ENCODE measurements at places on chromosomes 1 and 21.
A peak's percentile ranks its signal among the peaks of the same experiment; 100 is the strongest.

- no peak for DNase-seq
Observed at GRCh38 chr1:179034720-179035119, 9.0 kb downstream of the FAM20B start.

- DNase-seq = no peak
Observed at GRCh38 chr1:29804181-29804899, 568.0 kb downstream of the PTPRU start.

DNA sequence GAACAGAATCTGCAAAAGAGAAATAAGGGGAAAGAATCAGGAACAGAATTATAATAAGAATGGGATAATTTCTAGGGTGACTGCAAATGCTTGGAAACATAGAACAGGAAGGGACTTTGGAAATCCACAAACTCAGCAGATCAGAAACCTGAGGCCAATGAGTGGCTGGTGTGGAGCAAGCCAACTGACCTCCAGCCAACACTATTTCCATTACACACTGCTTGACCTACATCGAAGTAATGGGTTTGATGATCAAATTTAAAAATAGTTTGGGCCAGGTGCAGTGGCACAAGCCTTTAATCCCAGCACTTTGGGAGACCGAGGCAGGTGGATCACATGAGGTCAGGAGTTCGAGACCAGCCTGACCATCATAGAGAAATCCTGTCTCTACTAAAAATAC is 284.9 kb downstream of the GRIK1 start:
- no peak for DNase-seq

GRCh38 chr1:214362188-214362882 is 81.4 kb downstream of the SMYD2 start:
- no peak for DNase-seq

DNA sequence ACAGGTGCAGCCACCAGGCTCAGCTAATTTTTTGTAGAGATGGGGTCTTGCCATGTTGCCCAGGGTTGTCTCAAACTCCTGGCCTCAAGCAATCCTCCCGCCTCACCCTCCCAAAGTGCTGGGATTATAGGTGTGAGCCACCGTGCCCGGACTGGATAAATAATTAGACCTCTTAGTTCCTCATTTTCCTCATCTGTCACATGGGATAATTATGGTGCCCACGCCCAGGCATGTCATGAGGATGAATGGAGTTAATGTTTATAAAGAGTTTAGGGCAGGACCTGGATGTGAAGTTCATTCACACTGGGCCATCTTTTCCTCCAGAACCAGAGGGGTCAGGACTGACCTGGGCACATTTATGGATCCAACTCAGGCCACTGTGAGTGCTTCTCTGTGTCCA is 23.7 kb downstream of the PADI3 start:
- no peak for DNase-seq

DNA sequence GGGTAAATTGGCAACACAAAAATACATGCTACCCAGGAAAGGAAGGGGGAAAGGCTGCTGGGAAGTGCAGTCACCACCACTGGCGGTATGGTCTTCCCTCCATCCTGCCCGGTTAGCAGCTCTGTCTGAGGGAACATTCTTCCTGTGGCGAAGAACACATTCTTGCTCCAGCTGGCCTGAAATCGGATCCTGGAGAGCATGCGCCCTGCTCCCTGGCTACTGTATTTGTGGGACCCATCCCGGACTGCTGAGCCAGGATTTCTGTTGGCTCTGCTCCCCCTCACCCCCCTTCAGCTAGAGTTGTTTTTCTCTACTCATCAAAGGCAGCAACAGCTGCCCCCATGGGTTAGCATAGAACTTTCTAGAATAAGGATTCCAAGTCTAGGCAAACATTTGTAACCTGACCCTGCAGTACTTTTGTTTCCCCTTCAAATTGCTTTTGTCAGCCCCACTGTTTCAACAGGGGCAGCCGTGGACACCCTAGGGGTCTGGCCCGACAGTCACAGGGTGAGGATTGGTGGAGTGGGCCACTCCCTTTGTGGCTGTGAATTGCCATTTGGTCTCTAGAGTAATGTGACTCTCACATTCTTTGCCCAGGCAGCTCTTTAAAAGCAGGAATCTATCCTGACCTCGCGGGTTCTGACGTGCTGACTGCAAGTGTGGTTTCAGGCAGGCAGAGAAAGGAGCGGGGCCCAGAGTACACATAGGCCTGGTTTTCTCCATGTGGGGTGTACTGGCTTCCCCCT is 157.7 kb downstream of the TOMM20 start:
- DNase-seq = no peak

DNA sequence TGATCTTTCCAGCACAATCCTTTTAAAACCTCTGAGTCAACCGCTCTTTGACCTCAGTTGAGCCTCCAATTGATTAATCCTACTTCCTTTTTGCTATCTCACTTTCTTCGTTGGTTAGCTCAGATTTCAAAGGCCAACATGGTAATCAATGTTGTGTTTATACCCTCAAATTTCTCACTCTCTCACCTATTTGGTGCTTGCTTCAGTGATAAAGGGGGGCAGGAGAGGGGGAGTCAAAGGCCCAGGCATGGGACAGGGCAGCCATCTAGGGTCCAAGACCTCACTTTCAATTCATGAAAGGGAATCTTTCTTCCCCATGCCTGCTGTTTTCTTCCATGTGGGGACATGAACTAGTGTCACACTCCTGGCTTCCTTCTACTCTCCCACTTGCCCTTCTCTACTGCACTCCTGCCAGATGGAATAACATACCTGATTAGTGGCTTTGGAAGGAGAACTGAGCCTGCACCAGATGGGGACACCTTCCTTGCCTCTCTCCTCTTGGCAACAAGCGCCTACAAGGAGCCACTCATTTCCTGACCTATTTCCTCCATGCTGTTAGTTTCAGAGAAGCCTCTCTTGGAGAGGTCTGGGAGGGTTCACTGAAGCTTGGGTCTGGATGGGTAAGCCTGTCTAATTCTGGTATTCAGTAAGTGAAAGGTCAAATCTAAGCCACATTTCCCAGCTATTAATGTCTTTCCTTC is 73.3 kb upstream of the ARHGAP29 start:
- DNase-seq = no peak

DNA sequence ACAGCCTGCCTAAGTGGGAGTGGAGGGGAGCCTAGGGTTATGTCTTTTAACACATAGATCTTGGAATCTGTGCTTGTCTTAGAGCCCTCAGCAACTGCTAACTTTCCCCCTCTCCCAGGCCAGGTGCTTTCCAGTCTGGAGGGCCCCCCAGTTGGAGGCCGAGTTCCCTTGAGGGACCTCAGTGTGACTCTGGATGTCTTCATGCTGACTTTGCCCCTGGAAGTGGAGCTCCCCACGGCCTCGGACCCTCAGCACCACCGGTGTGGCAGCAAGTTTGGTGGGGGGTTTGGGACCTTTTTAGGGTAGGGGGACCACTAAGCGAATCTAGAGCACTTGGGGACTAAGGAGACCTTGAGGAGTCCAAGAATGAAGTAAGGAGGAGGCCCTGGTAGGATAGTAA is 22.9 kb downstream of the HYI start:
- no peak for DNase-seq

GRCh38 chr1:5720936-5721335 is 271.3 kb downstream of the NPHP4 start:
- DNase-seq = no peak

GRCh38 chr21:28627691-28628090 is 365.0 kb downstream of the LTN1 start:
- no peak for DNase-seq

DNA sequence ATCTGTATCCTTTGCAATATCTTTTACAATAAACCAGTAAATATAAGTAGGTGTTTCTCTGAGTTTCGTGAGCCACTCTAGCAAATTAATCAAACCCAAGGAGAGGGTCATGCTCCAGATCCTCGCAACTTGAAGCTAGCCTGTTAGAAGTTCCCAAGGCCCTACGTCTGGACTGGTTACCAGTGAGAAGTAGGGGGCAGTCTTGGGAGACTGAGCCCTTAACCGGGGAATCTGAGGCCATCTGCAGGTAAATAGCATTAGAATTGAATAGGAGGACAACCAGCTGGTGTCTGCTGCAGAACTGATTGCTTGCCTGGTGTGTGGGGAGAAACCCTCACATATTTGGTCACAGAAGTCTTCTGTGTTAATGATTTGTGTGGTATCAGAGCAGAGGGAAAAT is 190.5 kb downstream of the RYR2 start:
- DNase-seq = no peak

DNA sequence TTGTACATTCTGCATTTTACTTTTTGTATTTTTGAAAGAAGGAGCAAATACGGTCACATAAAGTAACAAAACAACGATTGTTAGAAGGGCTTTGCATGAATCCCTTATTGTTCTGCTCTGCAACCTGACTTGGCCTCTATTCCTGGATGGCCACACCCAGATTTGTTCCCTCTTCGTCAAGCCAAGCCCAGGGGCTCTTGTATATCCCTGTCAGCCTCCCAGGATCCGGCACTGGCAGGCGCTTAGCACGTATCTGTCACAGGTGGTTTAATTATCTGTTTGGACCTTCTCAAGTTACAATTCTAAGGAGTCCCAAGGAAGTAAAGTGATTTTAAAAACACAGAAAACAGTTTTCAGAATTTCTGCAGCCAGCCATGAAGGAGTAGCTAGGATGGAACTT is 28.0 kb downstream of the CRYAA start:
- peak; percentile 3 for DNase-seq

GRCh38 chr1:39272027-39272797 is 67.7 kb downstream of the MACF1 start:
- DNase-seq = no peak

GRCh38 chr1:108190686-108191416 is 9.3 kb downstream of the SLC25A24 start:
- DNase-seq = no peak

- DNase-seq = no peak
Observed at GRCh38 chr1:24325587-24326449, 6.7 kb downstream of the GRHL3 start.

GRCh38 chr1:59580257-59580656 is 234.5 kb upstream of the HOOK1 start:
- no peak for DNase-seq

GRCh38 chr1:3658231-3658615 is 5.9 kb downstream of the TP73 start:
- DNase-seq = no peak

GRCh38 chr1:223727541-223727940 is 15.2 kb downstream of the CAPN2 start:
- no peak for DNase-seq

GRCh38 chr1:29519108-29519787 is 282.9 kb downstream of the PTPRU start:
- peak; percentile 4 for DNase-seq

GRCh38 chr1:204382714-204383083 is 23.0 kb upstream of the PLEKHA6 start:
- no peak for DNase-seq

DNA sequence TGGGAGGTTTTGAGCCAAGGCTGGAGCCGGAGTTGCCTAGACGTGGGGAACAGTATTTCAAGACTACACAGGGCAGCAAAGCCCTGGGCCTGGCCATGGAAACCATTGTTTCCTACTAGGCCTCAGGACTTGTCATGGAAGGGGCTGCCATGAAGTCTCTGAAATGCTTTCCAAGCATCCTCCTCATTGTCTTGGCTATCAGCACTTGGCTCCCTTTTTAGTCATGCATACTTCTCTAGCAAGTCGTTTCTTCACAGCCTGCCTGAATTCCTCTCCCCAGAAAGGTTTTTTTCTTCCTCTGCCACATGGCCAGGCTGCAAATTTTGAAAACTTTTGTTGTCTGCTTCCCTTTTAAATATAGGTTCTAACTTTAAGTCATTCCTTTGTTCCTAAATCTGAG is 406.6 kb upstream of the TMPRSS15 start:
- no peak for DNase-seq

DNA sequence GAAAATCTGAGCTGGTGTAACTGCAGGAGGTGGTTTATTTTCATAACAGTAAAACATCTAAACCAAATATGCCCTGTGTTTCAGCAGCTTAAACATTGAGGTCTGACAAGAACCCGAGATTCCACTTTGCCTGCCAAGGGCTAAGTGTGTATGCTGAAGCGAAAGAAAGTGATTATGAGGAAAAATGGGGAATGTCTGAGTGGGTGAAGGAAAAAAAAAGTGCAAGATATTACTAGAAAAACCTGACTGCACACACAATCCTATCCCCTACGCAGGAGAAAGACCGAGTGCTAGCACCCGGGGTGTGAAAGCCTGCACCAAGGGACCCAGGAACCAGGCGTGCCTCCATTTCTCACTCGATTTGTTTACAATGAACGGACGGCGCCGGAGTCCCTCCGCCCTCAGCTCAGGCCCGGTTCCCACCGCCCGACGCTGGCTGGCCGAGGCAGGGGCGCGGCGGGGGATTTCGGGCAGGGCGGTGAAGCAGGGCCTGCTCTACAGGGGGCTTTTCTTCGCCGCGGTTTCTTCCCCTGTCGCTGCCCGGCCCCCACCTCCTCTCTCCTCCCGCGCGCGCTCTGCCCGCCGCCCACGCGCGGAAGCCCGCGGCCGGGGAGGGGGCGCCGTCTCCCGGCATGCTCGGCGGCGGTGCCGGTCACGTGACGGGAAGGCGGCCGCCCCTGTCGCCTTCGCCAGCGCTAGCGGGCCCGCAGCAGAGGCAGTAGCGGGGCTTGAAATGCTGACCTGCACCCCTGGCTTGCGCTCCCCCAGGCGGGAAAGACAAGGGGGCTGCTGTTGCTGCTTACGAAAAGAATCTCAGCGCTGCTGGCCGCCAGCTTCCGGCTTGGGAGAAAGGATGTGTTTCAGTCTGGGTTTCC is 35.9 kb downstream of the ITPKB start:
- peak; percentile 53 for DNase-seq

GRCh38 chr21:36297938-36298572 is 21.9 kb upstream of the MORC3 start:
- DNase-seq = no peak

DNA sequence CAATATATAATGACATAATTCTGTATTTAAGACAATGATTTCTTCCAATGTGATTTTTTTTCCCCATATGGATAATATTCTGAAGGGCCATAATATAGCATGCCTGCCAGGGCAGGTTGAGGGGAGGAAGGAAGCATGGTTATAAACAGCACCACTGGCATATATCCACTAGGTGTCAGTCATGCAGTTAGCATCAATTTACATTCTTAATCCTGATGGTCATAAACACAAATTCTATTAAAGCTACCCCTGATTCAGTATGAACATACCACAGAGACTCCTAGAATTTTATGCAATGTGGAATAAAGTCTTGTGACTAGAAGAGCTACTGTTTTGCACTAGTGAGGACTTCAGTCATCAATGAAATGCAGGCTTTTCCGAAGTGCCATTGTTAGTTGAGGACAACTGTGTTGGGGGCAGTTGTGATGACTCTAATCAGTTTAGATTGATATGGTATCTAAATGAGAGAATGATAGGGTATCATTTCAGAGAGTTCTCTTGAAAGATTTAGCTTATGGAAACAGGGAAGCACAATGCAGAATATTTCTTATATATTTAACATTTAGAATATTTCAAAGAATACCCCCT is 342.7 kb upstream of the NR5A2 start:
- no peak for DNase-seq

Measured in progenitor cell of endocrine pancreas (in vitro differentiated cells).